NCI-H1436 treated with DMSO at 0.1 percent for 48 hours (cell line): ENCODE measurements at places on chromosomes 5 and 9.

DNA sequence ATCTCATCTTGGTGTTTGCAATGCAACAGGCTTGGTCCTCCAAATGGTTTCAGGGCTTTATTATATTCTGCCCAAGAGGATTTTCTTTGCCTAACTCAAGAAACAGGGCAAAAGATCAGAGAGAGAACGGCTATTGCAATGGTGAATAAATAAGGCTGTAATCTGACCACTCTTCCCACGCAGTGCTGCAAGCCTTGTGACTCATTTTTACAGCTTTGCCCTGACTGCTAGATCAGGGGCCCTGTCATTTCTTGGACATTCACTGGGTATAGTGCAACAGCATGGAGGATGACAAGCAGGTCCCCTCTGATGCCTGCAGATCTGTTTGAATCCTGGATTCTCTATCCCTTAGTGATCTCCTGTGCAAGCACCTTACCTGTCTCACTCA, 459.1 kb downstream of the EBF1 start:
- DNase-seq = no peak

- no peak for DNase-seq
Observed at GRCh38 chr9:72276429-72276828, 88.6 kb downstream of the ZFAND5 start.

DNA sequence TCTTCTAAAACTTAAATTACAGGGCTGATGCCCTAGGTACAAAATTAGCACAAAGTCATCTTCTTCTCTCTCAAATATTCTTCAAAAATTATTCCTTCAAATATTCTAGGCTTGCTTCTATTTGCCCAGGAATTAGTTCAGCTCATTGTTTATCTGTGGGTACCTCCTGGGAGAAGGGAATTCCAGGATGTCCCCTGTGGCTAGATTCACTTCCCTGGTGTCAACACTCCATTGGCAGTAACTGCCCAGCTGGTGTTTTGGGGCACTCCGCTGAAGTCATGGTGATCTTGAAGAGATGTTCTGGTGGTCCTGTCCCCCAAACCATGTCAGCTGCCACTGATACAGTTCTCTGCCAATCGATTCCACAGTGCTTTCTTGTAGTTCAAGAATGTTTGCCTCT, 26.2 kb upstream of the TGFBR1 start:
- DNase-seq = no peak

- no peak for DNase-seq
Observed at GRCh38 chr9:6413365-6414246, 607 bp downstream of the UHRF2 start.

GRCh38 chr5:3886524-3887451, 291.2 kb downstream of the IRX1 start:
- DNase-seq = no peak

DNA sequence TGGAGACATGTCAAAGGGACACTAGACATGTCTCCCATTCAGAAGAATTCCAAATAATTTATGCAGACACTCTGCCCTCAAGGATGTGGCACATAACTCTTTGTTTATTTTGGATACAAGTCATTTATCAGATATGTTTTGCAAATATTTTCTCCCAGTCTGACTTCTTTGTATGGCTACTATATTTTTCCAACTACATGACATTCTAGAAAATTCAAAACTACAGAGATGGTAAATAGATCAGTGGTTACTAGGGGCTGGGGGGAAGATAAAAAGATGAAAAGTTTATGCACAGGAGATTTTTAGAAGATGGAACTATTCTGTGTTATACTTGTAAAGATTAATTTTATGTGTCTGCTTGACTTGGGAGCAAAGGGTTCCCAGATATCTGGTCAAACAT, 347.3 kb upstream of the TRPC7 start:
- no peak for DNase-seq

DNA sequence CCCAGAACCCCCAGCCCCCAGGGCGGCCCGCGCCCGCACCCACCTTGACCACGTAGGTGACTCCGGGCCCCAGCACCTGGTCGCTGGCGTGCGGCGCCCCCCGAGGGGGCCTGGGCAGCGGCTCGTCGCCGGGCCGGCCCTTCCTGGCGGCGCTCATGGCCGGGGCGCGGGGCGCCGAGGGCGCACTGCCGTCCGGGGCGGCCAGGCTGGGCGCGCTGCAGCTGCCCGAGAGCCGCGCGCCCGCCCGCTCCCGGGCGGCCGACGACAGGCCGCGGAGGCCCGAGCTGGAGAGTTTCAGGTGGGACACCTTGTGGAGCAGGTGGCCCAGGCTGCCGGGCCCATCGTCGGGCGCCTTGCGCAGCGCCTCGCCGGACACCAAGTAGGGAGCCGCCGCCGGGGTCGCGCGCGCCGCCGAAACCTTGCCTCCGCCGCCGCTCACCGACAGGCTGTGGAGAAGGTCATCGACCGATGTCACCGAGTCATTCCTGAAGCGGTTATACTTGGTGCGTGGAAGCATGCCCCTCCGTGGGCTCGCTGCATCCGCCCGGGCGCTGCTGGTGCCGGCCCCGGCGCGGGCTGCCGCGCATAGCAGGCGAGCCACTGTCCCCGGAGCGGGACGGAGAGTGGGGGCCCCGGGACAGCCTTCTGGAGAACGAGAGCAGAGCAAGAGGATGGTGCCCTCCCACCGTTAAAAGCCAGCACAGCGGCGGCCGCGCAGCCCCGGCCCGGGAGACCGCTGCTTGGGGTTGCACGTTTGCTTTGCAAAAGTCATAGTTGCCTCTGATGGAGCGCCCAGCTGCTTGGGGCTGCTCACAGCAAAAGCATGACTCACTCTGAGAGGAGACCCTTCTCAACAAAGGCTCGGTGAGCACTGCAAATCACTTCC, at the start of gene SHC3:
Gene SHC3 (minus strand): TSS at position 875 of the 886 bp plus-strand sequence. CDS start 358 bp downstream, at position 517.
- DNase-seq = no peak

DNA sequence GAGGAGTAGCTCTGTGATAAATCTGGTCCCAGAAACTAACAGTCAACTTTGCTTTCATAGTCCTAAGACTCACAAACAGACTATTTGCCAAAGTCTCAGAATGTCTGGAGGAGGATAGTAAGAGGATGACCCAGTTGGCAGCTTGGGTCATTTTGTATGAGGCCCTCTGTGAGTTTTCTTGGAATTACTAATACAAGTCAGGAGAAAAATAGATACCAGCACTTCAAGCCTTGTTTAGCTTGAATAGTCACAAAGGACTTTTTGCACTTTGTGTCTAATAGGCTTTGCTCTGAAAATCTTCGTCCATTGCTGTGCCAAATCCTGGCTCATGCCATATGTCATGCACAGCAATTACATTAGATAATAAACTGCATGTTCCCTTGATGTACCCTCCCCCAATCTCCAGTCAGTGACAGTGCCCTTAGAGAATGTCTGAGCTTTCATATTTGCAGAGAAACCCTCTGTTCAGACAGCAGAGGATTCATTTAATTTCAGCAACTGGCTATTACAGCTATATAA, 612.8 kb downstream of the CSNK1G3 start:
- DNase-seq = no peak

DNA sequence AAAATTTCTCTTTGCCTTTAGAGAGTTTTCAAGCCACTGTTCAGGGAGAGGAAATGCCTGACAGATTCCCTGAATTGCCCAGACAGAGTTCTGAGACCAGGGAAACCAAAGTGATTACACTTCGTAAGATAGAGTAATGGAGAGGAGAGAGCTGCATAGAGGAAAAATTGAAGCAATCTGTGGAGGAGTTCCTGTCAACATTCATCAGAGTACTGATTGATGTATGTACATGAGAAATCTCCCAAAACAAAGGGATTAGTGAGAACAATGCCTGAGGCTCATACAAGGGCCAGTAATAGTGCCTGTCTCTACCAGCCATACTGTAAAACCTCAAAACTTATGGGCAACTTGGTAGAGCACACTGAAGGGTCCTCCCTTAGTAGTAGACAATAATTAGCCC, 79.0 kb upstream of the TRIM32 start:
- no peak for DNase-seq

- no peak for DNase-seq
Observed at GRCh38 chr5:82636591-82636990, 358.4 kb upstream of the RPS23 start.

- DNase-seq = no peak
Observed at GRCh38 chr5:81826128-81826527, 75.2 kb upstream of the SSBP2 start.

- no peak for DNase-seq
Observed at GRCh38 chr9:21730899-21731298, 71.5 kb upstream of the MTAP start.

DNA sequence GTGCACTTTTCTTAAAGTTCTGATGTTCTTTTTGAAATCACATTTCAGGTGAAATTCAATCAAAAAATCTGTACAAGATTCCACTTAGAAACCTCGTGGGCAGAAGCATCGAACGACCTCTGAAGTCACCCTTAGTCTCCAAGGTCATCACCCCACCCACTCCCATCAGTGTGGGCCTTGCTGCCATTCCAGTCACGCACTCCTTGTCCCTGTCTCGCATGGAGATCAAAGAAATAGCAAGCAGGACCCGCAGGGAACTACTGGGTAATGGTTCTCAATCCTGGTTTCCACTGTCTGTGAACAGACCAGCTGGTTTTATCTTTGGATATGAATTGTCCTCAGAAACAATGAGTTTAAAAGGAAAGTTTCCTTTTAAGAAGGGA, 8.1 kb upstream of the SLC2A8 start:
- no peak for DNase-seq

- DNase-seq = no peak
Observed at GRCh38 chr9:78366827-78367226, 69.9 kb downstream of the PSAT1 start.

DNA sequence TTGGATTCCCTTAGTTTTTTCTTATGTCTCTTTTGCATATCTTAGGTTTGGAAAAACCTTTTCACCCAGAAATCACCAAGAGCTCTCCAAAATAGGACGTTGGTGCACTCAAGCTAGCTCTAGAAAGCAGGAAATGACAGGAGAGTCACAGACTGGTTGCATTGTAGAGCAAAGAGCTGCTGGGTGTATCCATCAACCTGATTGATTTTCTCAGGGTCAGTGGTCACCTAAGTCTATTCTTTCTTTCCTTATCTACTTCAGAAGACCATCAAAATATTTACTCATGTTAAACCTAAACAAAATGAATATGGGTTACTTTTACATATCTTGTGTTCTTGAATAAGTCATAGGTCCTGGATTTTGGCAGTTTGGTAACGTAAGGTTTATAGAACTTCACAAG, 14.9 kb downstream of the SLC26A2 start:
- DNase-seq = no peak

DNA sequence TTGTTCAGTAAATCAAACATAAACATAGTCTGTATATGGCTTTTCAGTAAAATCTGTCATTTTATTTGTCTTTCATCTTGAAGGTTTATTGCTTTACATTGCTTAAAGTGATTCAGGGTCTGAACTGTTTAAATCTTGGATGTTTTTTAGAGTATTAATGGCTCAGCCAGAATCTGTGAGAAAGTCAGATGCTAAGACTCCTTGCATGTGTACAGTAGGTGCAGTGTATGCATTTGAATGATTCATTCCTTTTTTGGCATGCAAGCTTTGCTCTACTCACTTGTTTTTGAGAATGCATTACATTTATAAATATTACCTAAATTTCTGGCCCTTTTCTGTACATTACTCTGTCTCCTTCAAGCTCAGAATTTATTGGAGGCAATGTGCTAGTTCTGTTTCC, 271.0 kb upstream of the RIOK2 start:
- DNase-seq = no peak

- no peak for DNase-seq
Observed at GRCh38 chr5:179275381-179275878, 69.8 kb downstream of the ADAMTS2 start.

DNA sequence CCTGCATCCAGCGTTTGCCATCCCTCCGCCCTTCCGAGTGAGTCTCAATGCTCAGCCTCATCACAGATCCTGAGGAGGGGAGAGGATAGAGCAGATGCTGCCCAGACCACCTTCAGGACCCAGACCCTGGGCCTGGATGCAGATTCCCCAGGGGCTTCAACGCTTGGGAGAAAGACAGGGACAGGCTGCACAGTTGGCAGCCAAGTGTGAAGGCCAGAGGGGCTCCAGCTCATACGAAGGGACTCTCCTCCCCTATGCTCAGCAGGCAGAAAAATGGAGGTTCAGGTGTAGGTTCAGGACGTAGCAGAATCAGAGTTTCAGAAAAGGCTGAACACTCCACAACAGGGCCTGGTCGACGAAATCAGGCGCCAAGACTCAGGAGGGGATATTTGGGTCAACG, 378.5 kb upstream of the IRX1 start:
- DNase-seq = no peak

DNA sequence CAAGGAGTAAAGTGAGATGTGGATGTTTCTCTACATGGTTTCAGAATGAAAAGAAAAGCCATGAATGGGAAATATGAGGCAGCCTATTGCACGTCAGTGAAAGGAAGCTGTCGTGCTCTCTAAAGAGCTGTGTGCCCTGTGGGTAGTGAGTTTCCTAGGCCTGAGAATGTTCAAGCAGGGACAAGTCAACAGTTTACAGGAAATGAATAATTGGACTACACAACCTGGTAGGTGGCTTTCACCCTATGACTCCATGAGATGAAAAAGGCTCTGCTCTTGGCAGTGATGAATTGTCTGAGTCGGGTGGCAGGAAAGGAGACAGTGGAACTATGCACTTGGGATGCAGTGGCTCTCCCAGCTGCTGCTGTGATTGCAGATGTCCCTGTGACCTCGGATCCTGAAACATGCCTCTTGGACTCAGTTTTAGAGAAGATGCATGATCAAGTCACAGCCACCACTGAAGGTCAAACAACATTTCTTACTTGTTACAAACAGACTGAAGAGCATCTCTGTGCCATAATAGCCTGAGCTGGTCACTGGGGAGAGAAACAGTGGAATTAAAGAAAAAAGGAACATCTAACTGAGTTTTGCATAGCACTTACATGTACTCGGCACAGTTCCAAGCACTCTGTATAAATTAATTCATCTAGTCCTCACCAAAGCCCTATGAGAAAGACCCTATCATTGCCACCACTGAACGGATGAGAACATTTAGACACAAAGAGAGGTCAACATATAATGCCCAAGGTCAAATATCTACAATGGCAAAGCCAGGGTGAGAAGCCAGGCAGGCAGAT, 293.7 kb downstream of the SPOCK1 start:
- DNase-seq = no peak

DNA sequence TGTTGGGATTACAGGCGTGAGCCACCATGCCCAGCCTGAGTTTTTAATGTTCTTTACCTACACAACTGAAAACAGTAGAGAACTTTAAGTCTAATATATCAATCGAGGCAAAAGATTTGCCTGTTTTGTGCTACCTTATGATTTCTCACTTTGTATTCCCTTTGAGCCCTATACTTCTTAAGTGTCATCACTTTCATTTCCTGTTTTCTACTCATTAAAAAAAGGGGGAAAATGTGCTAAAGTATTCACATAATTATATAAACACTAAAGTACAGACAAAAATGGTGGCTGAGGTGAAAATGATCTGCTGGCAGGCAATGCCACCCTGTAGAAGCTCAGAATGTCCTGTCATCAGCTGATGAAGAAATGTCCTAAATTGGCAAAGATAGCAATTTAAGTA, 23.6 kb downstream of the ATG10 start:
- DNase-seq = no peak

DNA sequence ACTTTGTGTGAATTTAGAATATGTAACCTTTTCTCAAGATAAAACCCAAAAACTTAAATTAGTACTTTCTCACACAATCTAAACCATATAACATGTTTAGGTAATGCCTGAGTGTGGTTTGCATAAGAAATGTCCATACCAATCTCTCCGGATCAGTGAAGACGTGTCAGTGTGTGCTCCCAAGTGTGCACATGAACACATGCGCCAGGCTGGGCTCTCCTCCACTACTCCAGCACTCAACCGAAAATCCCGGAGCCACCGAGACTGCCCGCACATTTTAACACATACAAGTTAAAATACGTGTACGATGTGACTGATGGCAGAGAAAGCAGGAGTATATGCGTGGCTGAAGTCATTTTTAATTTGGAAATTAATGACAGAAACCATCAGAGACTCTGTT, 658.4 kb downstream of the EFNA5 start:
- no peak for DNase-seq

GRCh38 chr5:2797160-2797559, 45.7 kb upstream of the IRX2 start:
- DNase-seq = peak; percentile 69
